Activated CD4-positive, alpha-beta T cell treated with anti-CD3 and anti-CD28 coated beads, Interleukin-2, amount 10 ng/mL, durations not matched to agents 7 days and 5 days (primary cell): ENCODE measurements at places on chromosomes 5 and 9. TPM values are rescaled to one million over a fixed set of nuclear protein-coding genes. Genes with fewer than 3 reads are reported as not detected.

Gene PCDHGB3
- total RNA-seq, result not detected

Gene FXN
- total RNA-seq, result 27.2 TPM

Gene CDH9
- total RNA-seq, result not detected

Gene FAM78A
- total RNA-seq, result 128 TPM

Gene ZNF454
- not detected for total RNA-seq

Gene AGGF1
- 27.6 TPM for total RNA-seq

Gene SLC34A3
- total RNA-seq, result not detected

Gene GRIN1
- 0.05 TPM for total RNA-seq

Gene CER1
- total RNA-seq, result not detected

Gene SLC23A1
- total RNA-seq, result 0.77 TPM

DNA sequence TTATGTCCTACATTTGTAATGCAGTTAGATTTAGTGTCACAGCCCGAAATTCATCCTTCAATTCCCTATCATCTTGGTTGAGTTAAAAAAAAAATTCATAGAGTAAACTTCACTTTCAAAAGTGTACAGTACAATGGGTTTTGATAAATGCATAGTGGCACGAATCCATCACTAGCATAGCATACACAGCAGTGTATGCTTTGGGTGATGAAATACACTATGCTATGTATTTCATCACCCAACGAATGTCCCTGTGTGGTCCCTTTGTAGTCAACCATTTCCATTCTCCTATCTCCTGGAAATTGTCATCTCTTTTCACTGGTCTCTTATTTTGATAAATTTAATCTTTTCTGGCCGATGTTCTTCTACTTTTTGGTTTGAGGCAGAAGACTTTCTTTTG lies 129.4 kb upstream of the BASP1 start:
- DNase-seq, result no peak

DNA sequence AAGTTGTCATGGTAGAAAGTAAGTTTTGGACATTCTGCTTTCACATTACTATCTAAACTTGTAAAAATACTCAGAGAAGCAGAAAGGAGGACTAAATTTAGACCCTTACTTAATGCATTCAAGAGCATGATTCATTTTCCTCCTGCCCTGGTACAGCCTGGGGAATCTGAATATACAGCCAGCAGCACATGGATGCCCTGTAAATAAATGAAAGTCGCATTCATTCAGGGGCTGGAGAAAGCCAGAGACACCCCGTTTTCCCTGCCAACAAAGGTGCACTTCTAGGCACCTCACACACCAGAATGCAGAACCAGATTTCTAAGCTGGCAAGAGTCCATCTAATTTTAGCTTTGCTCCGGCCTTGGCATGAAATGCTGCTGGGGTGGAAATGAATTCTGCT lies 172.7 kb upstream of the KLF9 start:
- no peak for DNase-seq

DNA sequence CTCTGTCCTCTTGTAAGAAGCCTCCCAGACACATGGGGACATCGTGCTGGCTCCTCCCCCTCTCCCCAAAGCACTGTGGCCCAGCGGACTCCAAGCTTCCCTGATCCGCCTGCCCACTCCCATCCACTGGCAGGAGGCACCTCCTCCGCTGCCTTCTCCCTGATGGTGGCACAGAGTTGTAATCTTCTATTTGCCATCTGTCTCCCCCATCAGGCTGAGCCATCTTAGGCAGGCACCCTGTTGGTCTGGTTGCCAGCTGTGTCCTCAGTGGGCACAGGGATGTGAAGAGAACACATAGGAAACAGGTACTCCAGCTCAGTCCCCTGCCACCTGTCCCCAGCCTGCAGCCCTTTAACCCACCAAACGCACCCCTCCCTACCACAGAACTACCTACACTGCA lies 5.4 kb upstream of the ZDHHC12 start:
- no peak for DNase-seq

- no peak for DNase-seq
These were observed 5.5 kb upstream of the HTR4 start for GRCh38 chr5:148659641-148660345.
